Urinary bladder (tissue), 4 donors: ENCODE measurements at places on chromosomes 7 and 10. TPM values are rescaled to one million over a fixed set of nuclear protein-coding genes. Genes with fewer than 3 reads are reported as not detected.
A peak's percentile ranks its signal among the peaks of the same experiment; 100 is the strongest.

GRCh38 chr10:86306628-86307278, 59.8 kb downstream of the GRID1 start:
- no peak for DNase-seq

DNA sequence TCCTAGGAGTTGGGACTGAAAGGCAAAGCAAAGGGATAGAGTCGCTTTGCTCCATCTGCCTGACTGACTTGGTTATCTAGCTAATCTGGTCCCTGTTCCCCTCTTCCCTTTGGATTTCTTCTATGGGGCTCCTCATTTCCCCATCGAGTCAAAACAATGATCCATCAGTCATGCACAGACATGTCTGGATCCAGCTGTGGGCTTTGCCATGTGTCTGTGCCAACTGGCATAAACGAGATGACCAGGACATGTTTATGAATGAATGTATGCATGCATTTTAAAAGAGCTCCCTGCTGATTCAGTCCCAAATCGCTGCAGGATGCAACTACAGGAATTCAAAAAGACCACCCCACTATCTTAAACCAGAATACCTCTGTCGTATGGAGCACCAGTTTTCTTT, 122.0 kb downstream of the ARL4A start:
- no peak for DNase-seq

DNA sequence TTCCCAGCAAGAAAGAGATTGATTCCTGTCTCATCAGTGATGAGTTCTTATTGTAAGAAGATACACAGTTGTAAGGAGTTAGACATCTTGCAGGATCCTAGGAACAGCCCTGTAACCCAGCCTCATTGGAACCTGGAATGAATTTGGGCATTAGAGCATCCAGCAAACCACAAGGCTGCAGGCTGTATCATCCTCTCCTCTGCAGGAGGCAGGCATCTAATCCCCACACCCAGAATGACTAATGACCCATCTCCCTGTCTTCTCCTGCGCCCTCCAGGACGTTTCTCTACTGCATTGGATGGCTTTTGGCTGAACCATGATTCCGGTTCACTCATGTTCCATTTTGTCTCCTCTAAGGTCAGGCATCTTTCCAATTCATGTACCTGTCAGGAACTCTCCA, 233.9 kb downstream of the POU6F2 start:
- DNase-seq = no peak

GSAP gene
- total RNA-seq = 14.9 TPM

LRRC18 gene
- 0.32 TPM for total RNA-seq

CRYGN gene
- 0.16 TPM for total RNA-seq

HKDC1 gene
- not detected for total RNA-seq

GRCh38 chr7:154898973-154899855, 103.7 kb downstream of the PAXIP1 start:
- DNase-seq = no peak

GRCh38 chr10:89543841-89544240, 8.4 kb upstream of the SLC16A12 start:
- no peak for DNase-seq

GRCh38 chr7:140165422-140165821, 11.4 kb downstream of the KDM7A start:
- no peak for DNase-seq

GRCh38 chr7:65422670-65423069, 49.0 kb downstream of the ZNF92 start:
- no peak for DNase-seq

CUZD1 gene
- 0.63 TPM for total RNA-seq

GRCh38 chr7:95585426-95585789, 10.9 kb downstream of the PDK4 start:
- DNase-seq = no peak

SPDYE1 gene
- not detected for total RNA-seq

- DNase-seq = no peak
Observed at GRCh38 chr7:118349604-118350003, 125.1 kb downstream of the ANKRD7 start.

DPYSL4 gene
- total RNA-seq = 1.7 TPM

- no peak for DNase-seq
Observed at GRCh38 chr7:55053651-55054571, 35.1 kb downstream of the EGFR start.

DNA sequence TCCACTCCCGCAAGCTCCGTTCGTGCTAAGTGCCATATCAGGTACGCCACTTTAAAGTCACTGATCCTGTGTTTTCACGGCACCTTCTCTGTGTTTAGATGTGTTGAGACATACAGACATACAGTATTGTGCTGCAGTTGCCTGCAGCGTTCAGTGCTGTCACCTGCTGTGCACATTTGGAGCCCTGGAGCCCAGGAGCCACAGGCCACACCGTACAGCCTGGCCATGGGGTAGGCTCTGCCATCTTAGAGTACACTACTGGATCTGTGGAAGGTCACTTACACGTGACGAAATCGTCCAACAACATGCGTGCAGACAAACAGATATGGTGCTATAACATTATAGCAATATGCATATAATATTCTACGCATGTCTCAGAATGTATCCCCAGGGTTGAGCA, 111.3 kb downstream of the ELFN1 start:
- DNase-seq = no peak

GRCh38 chr10:114779803-114780576, 41.6 kb upstream of the FHIP2A start:
- peak; percentile 62 for DNase-seq

- no peak for DNase-seq
Observed at GRCh38 chr7:69419934-69420333, 178.3 kb upstream of the AUTS2 start.

OGDHL gene
- 0.79 TPM for total RNA-seq

GRCh38 chr10:117757086-117757720, 214.7 kb downstream of the EMX2 start:
- no peak for DNase-seq

GRCh38 chr7:121330053-121330833, 1.4 kb downstream of the WNT16 start:
- no peak for DNase-seq

DNA sequence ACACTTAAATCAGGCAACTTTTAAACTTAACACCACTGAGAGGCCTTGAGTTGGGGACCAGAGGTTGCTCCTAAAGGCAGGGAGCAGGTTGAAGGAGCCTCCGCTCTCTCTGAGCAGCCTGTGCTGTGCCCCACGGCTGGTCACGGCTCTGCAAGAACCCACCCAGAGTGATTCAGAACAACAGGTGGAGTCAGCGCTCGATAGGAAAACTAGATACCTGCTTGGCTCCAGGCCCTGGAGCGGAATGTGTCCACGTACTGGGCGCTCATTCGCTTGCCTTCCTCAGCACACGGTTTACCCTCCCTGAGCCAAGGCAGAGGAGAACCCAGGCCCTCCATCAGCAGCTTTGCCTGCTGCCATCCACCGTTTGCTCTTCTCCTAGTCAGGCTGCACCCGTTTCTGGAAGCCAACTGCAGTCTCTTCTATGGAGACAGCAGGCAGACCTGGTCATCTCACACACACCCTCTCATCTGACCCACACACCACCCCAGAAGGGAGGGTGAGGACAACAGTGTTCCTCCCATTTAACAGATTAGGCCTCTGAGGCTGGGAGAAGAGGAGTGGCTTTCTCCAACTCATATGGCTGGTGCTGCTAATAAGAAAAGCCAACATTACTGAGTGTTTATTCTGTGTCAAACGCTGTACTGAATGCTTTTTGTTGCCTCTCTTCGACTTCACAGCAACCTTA, 37.6 kb upstream of the PDCD4 start:
- DNase-seq = no peak

MARVELD1 gene
- total RNA-seq = 34.0 TPM

- no peak for DNase-seq
Observed at GRCh38 chr7:34821932-34822558, 164.0 kb downstream of the NPSR1 start.

TMEM229A gene
- 2.0 TPM for total RNA-seq

SPDYE8 gene
- total RNA-seq = not detected
